ENCODE measurements at places on chromosomes 16 and 17.
A peak's percentile ranks its signal among the peaks of the same experiment; 100 is the strongest.

- DNase-seq = no peak
These were observed 10.7 kb downstream of the NLK start for GRCh38 chr17:28053044-28053670.

DNA sequence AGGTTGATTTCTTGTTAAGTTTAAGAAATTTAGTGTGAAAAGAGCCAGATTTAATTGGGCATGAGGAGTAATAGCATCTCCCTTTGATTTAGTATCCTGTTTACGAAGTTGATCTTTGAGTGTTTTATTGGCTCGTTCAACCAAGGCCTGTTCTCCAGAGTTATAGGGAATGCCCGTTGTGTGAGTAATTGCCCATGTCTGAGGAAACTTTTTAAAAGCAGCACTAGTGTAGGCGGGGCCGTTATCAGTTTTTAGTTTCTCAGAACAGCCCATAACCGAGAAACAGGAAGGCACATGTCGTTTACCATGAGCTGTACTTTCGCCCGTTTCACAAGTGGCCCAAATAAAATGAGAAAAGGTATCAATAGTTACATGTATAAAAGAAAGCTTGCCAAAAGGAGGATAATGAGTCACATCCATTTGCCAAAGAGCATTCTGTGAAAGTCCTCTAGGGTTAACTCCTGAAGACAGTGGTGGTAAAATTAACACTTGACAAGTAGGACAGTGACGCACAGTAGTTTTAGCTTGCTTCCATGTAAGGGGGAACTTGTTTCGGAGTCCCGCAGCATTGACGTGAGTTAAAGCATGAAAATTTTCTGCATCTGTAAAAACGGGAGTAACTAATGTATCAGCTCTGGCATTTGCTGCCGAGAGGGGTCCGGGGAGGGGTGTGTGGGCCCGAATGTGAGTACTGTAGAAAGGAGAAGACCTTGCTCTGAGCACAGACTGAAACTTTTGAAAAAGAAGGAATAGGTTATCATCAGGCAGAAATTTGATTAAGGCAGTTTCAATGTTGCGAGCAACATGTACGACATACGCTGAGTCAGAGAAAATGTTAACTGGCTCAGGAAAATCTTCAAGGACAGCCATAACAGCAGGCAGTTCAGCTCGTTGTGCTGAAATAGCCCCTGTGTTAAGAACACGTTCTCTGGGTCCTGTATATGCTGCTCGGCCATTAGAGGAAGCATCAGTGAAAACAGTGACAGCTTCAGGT lies 18.5 kb upstream of the KCTD5 start:
- DNase-seq = no peak

- DNase-seq = no peak
These were observed 12.9 kb downstream of the BBS2 start for GRCh38 chr16:56506941-56507340.

DNA sequence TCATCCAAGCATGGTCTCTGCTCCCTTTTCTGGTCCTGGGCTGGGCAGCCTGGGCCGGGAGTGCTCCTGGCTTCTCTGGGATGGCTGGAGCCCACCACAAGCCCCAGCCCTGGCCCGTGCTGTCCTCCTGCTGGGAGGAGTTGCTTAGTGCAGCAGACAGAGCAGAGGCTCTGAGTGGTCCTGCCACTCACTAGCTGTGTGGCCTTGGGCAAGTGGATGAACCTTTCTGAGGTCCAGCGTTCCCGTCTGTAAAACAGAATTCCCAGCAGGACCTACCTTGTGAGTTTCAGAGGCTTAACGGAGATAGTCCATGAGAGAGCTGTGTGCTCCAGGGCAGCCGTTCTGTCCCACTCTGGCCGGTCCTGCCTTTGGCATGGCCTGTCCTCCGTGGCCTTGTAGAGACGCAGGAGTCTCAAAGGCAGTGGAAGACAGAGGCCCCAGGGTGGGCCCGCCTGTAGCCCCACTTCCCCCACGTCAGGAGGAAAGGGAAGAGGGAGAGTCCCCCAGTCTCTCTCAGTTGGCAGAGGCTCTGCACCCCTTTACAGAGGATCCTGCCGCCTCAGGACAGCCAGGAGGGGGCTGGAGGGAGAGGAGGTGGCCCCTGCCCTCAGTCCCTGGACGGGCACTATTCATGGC lies 7.8 kb downstream of the MYO15B start:
- no peak for DNase-seq

- DNase-seq = no peak
These were observed 21.1 kb downstream of the STH start for GRCh38 chr17:46020023-46020761.

DNA sequence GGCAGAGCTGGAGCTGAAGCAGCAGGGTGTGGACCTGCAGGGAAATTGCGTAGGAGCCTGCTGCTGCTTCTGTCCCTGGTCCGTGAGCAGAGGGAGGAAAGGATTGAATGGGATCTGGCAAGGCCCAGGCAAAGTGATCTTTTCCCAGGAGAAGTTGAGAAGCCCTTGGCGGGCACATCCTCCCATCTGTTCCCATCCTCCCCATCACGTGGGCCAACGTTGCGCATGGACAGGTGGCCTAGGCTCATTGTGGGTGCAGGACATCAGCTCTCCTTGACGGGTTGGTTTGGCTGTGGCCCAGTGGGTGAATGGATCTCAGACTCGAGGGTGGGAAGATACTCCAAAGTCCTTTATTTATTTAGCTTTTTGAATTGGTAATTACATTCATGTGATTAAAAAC lies 29.4 kb upstream of the POLR3E start:
- DNase-seq = no peak

- DNase-seq = no peak
These were observed 50.0 kb downstream of the CBFA2T3 start for GRCh38 chr16:88927010-88927409.

DNA sequence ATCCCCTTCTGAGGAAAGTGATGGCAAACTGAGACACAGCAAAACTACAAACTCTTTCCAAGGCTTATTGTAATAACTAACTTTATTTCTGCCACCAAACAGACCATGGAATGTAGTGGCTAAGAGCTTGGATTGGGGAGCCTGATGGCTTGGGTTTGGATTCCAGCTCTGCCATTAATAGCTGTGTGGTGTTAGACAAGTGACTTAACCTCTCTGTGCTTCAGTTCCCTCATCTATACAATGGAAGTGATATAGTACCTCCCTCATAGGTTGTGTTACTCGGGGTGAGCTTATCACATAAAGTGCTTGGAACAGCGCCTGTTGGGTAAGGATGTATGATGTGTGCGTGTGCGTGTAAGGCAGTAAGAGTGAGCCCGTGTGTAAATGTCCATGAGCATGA lies 5.9 kb upstream of the RNF112 start:
- DNase-seq = no peak

- peak; percentile 67 for DNase-seq
These were observed 1.3 kb upstream of the RAB40C start for GRCh38 chr16:588639-588888.

GRCh38 chr16:15749371-15749770 lies 99.3 kb downstream of the NDE1 start:
- peak; percentile 7 for DNase-seq

GRCh38 chr17:8994319-8994718 lies 27.0 kb upstream of the NTN1 start:
- DNase-seq = peak; percentile 83

DNA sequence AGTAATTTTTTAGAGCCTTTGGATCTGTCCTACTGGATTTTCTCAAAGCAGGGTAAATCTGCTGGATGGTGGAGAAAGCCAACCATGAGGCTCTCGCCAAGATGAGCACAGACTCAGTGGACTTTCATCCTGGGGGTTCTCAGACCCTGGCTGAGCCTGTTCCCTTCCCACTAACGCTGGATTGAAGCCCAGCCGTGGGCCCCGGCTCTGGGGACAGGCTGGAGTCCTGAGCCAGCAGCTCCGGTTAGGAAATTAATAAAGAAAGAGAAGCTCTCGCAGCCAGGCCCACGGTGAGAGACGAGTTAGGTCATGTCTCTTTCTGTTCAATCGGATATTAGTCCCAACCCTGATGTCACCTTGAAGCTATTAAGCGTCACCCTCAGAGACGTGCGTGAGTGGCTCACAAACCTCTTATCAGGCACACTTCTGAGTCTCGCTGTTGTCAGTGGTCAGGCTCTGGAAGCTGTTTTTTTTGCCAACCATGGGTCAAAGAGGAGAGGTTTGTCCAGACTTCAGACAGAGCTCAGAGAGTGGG lies 27.1 kb downstream of the MEOX1 start:
- DNase-seq = no peak

- DNase-seq = no peak
These were observed 37.3 kb upstream of the ICAM2 start for GRCh38 chr17:64057701-64058263.

DNA sequence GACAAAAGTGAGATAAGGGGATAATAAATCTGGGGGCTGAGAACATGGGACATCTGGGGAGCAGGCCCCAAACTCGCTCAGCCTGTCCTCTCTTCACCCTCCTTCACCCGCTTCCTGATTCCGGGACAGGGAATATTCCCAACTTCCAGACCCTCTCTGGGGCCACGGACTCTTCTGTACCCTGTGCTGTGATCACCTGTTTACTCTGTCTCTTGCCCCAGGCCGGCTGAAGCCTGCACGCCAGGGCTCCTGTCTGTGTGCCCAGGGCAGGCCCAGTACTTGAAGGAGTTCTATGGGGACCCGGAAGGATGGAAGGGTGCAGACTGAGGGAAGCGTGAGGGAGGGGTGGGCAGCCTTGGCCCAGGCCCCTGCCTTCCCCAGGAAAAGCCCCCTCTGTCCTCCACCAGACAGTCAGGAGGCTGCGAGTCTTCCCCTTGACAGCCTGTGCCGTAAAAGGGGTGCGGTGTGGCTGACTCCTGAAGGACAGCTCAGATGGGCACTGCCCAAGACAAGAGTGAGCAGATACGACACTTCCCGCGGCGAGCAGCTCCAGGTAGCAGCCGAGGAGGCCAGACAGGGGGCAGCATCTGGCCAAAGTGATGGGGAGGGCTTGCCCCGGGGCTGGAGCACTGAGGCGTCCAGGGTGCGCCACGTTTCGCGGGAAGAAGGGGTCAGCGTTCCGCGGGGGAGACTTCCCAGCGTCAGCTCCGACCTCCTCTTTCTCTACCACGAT lies 1.0 kb upstream of the CCNF start:
- DNase-seq = peak; percentile 74

DNA sequence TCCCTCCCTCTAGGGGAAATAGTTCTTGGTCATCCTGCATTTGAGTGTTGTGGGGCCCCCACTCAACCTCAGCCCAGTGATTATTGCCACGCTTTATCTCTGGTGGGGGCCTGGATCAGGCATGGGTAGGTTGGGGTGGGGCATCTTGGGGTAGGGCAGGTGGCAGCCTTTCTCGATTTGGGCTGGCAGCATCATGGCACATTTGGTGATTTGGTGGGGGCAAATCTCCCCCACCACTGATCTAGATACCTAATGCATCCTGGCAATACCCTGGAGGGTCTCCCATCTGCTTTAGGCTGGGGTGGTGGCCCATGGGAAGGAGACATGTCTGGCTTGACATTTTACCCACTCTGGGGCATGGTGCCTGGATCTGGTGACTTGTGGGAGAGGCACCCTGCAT lies 40.2 kb downstream of the NLRP1 start:
- no peak for DNase-seq

DNA sequence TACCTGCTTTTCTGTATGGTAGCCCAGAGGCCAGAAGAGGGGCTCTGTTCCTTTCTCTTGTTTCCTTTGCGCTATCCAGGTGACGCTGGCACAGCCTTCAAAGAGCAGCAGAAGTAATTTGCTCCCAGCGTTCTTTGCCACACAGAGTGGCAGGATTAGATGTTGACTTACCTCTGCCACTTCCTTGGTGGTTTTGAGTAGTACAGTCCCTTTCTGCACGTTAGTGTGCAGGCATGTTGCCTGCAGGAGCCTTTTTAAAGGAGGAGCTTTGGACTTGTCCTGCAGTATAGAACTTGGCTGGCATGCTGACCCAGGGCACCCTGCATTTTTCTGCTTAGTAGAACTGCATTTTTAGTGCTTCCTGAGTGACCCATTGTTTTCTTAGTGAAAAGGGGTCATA lies at the start of gene ABCC11:
ABCC11 (minus strand) TSS at position 229 of the 400 bp plus-strand sequence. CDS start 15,618 bp downstream, outside the sequence.
- no peak for DNase-seq

GRCh38 chr17:38600416-38600815 lies 5.3 kb downstream of the SRCIN1 start:
- no peak for DNase-seq

DNA sequence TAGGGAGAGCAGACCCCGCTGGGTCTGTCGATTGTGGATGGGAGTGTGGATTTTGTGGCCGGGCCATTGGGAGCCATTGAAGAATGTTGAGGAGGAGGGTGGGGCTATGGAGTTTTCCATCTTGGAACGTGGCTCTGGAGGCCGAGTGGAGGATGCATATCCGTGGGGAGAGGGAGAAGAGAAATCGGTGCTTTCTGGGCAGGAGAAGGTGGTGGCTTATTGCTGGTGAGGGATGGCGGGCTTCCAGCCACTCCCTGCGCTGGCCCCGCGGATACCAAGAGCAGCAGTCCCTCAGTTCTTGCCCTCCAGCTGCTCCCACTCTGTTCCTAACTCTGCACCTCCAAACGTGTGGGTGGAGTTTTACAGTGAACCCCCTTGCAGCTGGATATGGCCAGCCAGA lies 162.4 kb downstream of the CMIP start:
- no peak for DNase-seq

GRCh38 chr16:14302399-14303181 lies 231.5 kb downstream of the MRTFB start:
- DNase-seq = peak; percentile 13

DNA sequence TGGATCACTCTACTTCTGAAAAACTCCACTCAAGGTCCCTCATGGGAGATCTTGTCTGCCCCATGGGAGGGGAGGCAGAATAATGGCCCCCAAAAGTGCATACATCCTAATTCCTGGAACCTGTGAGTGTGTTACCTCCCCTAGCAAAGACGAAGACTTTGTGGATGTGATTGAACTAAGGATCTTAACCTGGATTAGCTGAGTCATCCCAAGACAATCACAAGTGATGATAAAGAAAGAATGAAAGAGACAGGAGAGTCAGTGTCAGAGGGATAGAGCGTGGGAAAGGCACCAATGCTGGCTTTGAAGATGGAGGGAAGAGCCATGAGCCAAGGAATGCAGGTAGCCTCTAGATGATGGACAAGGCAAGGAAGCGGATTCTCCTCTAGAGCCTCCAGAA lies 374.7 kb upstream of the DYNLRB2 start:
- no peak for DNase-seq

DNA sequence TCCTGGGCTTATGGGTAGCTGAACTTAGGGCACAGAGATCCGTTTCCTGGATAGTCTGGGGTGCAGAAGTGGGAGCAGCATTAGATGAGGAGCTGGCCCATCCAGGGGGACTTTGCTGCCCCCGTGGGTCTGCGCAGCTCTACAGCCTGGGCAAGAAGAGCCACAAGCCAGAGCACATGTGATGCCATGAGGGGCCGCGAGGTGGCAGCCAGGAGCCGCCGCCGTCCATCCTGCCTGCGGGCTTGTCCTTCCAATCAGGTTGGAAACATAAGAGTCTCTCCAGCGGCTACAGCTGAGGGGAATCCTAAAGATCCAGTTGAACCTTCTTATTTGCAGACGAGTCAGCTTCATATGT lies 21.9 kb downstream of the C1QTNF1 start:
- peak; percentile 92 for DNase-seq

DNA sequence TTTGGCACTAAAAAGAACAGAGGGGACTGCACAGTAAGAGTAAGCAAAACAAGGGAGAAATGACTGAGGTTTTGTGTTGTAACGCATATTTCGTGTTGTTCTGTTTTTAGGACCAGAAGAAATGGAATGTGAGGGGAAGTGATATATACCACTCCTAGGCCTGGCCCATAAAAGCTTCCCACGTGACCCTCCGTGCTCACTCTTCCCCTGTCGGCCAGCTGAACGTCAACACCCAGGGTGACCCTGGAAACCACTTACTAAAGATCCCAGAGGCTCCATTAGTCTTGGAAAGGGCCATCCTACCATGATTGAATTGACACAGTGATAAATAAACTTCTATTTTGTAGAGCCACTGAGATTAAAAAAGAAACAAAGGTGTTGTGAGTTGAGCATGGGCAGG lies 79.8 kb downstream of the HELZ start:
- no peak for DNase-seq

GRCh38 chr17:67993998-67994361 lies 2.3 kb downstream of the C17orf58 start:
- peak; percentile 42 for DNase-seq
